C1 segment of cervical spinal cord (tissue), 14 donors: ENCODE measurements at places on chromosomes 16 and 17.

- DNase-seq: no peak
Measured at GRCh38 chr16:20023190-20023589, 50.5 kb downstream of the GPR139 start.

- no peak for DNase-seq
Measured at GRCh38 chr17:82320956-82321927, 3.8 kb upstream of the CD7 start.

DNA sequence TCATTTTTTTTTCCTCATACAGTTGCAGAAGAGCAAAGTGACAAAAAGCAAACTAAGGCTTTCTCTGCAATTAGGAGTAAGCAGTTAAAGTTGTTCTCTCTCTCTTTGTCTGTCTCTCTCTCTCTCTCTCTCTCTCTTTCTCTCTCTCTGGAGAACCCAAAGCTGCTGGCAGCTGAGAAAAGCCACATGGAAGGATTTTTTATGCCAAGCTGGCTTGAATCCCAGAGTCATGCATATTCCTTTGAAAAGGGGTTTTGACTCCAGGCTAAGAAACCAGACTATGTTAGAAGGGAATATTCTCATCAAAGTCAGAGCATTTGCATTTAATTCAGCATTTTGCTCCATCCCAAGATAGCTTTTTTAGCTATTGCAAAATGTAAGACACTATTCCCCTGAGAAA lies 1114.2 kb upstream of the GOT2 start:
- peak; percentile 21 for DNase-seq

- no peak for DNase-seq
Measured at GRCh38 chr17:73694491-73694890, 50.2 kb upstream of the SDK2 start.

DNA sequence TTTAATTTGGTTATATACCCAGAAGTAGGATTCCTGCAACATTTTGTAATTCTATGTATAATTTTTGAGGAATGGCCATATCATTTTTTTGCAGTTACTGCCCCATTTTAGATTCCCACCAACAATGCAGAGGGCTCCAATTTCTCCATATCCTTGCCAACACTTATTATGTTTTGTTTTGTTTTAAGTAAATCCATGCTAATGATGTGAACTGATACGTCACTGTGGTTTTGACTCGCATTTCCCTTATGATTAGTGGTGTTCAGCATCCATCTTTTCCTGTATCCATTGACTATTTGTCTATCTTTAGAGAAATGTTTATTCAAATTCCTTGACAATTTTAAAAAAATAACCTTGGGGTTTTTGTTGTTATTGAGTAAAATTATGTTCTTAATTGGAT lies 826.4 kb downstream of the CDH11 start:
- DNase-seq: no peak

DNA sequence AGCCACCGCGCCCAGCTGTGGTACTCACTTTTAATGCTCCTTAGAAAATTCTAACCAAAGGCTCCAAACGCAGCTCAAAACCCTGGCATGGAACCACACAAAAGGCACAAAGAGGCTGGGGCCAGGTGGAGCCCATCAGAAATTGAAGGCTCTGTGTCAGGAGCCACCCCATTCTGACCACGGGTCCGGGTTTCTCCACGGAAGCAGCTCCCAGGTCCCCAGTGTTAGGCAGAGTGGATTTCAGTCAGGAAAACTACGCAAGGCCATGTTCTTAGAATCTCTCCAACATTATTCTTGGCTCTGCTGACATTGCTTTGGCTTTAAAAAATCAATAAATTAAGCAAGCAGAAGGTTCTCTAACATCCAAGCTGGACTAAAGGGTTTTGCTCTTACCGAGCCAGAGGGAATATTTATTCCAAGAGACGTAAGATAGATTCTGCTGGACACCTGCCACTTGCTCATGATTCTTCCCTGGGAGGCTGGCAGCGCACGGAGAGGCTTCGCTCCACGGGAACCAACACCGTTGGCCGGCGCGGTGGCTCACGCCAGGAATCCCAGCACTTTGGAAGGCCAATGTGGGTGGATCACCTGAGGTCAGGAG lies 93.5 kb downstream of the NXN start:
- no peak for DNase-seq

DNA sequence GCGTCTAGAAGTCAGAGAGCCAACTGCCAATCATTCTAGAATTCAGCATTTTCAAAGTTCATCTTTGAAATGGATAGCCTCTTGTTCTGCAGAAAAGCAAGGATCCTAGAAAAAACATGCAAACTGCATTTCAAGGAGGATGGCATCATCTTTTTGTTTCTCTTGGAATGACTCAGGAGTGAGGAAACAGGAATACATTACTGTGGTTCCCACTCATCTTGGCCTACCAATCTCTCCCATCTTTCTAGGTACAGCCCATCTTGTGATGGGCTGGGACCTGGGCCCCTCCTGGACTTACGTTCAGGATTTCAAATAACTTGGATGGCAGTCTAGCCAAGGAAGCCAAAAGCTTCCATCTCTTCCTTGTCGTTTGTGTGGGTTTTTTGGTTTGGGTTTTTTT lies 363.4 kb downstream of the CDH13 start:
- no peak for DNase-seq

- no peak for DNase-seq
Measured at GRCh38 chr16:72224260-72224768, 52.4 kb upstream of the PMFBP1 start.

GRCh38 chr17:41058741-41059140 lies 1.2 kb downstream of the KRTAP2-3 start:
- no peak for DNase-seq

- DNase-seq: peak; percentile 42
Measured at GRCh38 chr17:32627239-32627996, 140.6 kb downstream of the CDK5R1 start.

- DNase-seq: no peak
Measured at GRCh38 chr17:79315358-79316105, 240.9 kb downstream of the ENGASE start.
